ENCODE measurements at places on chromosomes 1 and 21.

DNA sequence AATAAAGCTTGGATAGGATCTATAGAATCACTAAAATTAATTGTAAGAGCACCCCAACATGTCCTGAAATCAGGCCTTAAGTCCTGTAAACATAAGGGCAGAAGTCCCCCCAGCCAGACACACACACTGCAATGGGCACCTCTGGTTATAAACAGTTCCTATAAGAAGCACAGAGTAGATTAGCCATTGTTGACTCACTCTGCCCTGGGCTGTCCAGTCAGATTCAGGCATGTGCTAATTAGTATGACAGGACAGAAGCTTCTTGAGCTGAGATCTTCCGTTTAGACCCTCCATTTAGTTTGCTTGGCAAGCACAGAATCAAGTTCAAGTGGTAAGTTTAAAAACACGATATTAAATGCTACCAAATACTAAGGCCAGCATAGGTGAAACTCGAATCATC, 11.8 kb upstream of the DENND1B start:
- no peak for DNase-seq

DNA sequence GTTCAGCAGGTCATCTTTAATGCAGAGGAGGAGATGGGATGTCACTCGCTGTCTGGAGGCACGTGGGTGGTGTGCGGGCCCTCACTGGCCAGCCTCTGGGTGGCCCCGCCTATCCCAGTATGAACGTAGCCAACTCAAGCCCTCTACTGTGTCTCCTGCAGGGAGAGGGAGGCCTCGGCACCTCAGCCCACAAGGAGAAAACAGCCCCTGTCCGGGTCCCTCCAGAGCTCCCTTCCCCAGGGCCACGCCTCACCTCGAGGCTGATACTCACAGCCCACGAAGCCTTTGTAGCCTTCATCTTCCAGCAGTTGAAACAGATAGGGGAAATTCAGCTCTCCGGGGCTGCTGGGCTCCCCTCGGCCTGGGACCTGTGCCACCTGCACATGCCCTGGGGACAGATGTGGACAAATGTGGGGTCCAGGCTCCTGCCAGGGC, 2.6 kb downstream of the HYI start:
- DNase-seq, result no peak

DNA sequence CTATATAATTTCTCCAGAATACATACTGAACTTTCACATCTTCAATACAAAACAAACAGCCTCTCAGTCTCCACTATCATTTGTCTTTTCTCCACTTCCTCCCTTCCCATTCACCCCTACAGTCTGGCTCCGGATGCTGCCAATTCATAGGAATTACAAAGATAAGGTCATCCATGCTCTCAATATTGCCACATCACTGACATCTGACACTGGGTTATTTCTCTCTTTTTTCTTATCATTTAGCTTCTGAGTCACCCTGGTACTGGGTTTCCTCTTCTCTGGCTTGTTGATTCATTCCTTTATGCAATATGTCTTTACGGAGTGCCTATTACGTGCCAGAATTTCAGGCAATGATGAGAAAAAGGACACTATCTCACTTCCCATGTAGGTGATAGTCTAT, 3.1 kb upstream of the SH3BP5L start:
- no peak for DNase-seq

GRCh38 chr1:93964777-93965200, 55.6 kb upstream of the GCLM start:
- DNase-seq, result no peak

GRCh38 chr1:201739492-201740085, 89.4 kb upstream of the IPO9 start:
- peak; percentile 59 for DNase-seq

Measured in cerebellar cortex (tissue), 1 donor.